Hematopoietic multipotent progenitor cell treated with erythropoietin and hydrocortisone succinate and interleukin-3 and kit ligand, for 8 days (in vitro differentiated cells): ENCODE measurements at places on chromosomes 1 and 21.

DNA sequence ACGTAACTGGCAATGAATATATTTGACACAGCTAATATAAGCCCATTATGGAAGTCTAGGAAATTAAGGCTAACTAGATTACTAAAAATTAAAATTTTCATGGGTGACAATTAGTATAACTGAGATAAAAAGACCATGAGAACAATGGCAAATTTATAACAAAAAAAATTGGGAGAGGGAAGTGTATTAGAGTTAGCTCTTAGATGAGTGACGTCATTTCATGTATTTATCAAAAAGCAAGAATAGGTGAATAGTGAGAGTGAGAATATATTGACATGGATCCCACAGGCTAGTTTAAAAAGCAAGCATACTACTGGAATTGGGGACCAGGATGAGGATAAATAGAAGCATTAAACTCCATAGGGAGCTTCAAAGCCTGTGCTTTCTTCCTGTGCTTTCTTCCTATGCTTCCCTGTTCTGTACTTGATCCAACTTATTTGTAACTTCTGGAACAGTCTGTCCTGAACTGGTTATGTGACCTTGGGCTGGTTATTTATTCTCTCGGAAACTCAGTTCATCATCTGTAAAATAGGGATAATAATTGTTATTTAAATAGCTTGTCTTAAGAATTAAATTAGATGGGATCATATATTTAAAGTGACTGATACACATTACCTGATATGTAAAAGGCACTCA is 9.1 kb downstream of the BCL9 start:
- DNase-seq, result no peak

- no peak for DNase-seq
Measured at GRCh38 chr1:207459008-207459407, 4.9 kb downstream of the CR2 start.

DNA sequence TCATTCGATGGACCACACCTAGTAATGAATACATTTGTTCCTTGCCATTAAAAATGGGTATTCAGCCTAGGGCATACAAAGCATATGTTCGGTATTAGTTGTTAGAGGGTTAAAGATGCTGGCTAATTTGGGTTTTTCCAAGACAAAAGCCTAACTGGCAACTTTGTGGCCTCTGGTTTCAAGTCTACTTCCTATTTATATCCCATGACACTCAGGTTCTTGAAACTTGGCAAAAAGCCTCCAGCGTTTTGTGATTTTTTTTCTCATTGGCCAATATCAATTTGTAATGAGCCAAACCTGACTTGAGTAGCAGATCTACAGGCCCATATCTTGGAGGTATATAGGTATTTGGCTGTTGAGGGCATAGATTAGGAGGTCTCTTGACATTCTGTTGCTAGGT is 75.3 kb downstream of the C1orf21 start:
- DNase-seq, result no peak

DNA sequence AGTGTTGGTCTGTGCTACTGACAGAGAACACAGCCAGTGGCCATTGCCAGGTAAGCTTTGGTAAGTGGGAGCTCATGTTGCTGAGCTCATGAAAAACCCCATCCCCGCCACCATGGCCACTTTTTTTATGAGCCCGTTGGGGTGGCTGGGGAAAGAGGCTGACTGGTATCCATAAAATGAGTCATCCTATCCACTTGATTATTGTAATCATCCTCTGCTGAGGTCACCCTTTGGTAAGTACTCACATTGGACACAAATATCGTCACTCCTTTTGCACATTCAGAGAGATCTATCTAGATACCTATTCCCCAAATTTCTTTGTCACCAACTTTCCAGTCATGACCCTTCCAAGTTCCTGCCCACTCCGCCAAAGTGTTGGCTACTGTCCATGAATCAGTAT is 22.0 kb downstream of the SLAMF7 start:
- DNase-seq, result no peak

DNA sequence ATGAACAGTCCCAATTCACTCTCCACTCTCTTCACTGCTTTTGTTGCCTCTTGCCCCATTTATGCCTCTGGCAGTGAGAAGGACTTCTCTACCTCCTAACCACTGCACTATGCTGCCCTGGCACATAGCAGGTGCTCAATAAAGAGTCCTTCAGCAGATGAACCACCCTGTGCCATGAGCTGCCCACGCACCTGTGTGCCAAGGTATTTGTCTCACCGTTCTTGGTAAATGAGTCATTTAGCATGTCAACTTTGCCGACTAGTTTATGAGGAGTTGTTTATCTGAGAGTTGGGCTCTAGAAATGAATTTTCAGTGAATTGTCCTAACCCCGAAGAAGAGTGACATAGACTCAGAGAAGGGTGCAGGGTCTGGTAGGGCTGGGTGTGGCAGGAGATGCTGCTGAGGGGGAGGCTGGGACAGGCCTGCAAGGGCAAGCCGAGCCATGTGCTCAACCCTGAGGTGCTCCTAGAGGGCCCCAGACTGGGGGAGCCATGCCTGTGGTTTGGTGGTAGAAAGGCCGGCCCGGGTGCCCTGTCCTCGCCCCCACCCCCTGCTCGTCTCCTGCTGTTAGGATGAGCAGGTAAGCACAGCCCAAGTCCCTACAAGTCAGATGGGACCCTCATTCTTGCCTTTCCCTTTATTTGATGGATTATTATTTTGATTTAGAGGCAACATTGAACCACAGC is 654.5 kb downstream of the MATN1 start:
- DNase-seq, result no peak

GRCh38 chr1:56424744-56425493 is 154.4 kb downstream of the PLPP3 start:
- DNase-seq, result peak; percentile 13

- DNase-seq, result no peak
Measured at GRCh38 chr1:107491582-107491981, 350.7 kb downstream of the NTNG1 start.

- DNase-seq, result no peak
Measured at GRCh38 chr1:5883129-5884048, 108.8 kb downstream of the NPHP4 start.

DNA sequence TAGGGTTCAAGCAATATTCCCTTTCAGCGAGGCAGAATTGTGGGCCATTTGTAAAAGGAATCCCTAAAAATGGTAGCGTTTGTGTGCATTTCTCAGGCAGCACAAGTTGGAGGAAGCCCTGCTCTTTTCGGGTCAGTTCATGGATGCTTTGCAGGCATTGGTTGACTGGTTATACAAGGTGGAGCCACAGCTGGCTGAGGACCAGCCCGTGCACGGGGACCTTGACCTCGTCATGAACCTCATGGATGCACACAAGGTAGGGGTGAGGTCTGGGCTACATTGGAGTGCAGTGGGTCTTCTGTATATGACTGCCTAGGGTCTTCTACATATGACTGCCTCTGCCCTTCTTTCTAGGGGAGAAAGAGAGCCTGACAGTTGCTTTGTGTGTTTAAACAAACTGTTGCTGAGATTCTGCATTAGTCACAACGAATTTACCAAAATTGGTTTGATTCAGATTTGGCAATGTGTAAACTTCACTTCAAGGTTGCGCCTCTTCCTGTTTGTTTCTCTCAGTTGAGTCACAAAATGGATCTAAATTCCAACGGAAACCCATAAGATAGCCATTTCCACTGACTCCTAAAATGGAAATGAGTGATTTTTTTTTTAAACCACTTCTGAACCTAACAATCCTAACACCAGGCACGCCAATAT is 40.4 kb upstream of the BMP8A start:
- no peak for DNase-seq

DNA sequence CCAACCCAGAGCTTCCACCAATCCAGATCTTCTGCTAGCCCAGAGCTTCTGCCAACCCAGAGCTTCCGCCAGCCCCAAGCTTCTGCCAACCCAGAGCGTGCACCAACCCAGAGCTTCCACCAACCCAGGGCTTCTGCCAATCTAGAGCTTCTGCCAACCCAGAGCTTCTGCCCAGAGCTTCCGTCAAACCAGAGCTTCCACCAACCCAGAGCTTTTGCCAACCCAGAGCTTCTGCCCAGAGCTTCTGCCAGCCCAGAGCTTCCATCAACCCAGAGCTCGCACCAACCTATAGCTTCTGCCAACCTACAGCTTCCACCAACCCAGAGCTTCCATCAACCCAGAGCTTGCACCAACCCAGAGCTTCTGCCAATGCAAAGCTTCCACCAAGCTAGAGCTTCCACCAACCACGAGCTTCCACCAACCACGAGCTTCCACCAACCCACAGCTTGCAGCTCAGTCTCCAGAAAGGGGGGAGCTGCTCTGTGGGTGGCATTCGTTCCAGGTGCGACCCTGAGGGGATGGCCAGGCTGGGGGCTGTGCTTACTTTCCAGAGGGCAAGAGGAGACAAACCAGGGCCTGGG is 23.8 kb downstream of the CRYAA start:
- no peak for DNase-seq

GRCh38 chr1:182783068-182783467 is 6.5 kb upstream of the NPL start:
- DNase-seq, result peak; percentile 54
